ENCODE measurements at places on chromosomes 6 and 20.
A peak's percentile ranks its signal among the peaks of the same experiment; 100 is the strongest.

- DNase-seq: no peak
These were observed 114.3 kb upstream of the ZFP64 start for GRCh38 chr20:52305858-52306257.

- DNase-seq: peak; percentile 26
These were observed 648 bp downstream of the COL19A1 start for GRCh38 chr6:69866770-69867638.

DNA sequence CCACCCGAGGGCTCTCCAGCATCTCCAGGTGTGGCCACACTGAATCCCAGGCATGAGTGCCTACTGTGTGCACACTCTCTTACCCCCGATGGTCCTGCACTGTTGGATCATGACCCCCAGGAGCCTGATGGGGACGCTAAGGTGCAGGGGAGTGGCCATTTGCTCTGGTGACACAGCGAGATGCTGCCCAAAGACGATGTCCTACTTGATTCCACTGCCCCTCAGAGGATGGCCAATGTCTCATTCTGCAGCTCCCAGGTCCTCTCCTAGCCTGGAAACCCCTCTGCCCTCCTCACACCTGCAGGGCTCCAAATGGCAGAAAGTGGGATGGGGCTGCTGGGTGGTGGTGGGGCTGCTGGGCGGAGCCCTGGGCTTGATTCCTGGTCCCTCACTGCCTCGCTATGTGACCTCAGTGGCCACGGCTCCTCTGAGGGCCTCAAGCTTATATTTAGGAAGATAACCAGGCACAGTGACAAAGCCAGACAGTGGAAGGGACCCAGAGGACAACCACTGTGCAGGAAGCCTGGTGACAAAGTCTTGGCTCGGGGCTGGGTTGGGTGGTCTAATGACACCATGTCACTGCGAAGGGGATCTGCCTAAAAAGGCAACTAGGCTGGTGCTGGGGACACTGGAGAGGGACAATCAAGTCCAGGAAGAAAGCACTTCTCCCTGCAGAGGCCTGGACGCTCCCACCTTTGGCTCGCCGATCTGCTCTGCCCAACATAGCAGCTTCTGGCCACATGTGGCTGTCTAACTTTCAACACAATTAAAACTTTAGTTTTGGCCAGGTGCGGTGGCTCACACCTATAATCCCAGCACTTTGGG, 28.4 kb downstream of the TGM2 start:
- no peak for DNase-seq

GRCh38 chr6:124260337-124260736, 456.7 kb downstream of the NKAIN2 start:
- no peak for DNase-seq

DNA sequence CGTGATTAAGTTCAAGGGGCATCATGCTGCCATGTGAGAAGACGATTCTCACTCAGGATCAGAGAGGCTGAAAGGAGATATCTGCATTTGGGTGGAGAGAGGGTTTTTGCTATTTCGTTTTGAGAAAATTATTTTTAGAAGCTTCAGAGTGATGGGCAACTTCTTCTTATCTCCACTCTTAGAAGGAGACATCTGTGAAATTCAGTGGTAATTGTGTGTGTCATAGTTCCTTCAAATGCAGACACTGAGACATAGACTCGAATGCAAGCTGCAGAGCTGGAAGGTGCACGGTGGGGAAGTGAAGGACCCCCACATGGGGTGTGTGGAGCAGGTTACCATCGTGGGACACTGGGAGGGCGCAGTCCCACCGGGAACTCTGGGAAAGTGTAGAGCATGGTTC, 116.8 kb downstream of the PRND start:
- no peak for DNase-seq

DNA sequence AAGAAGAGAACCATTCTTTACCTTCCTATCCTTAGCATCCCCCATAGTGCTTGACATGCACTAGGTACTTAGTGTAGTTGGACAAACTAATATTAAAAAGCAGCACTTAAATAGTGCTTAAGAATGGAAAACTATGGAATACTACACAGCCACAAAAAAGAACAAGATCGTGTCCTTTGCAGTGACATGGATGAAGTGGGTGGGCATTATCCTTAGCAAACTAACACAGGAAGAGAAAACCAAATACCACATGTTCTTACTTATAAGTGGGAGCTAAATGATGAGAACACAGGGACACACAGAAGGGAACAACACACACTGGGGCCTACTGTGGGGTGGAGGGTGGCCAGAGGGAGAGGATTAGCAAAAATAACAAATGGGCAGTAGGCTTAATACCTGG, 66.8 kb downstream of the EPHA7 start:
- no peak for DNase-seq

- no peak for DNase-seq
These were observed 264.0 kb downstream of the PRKN start for GRCh38 chr6:162463576-162463975.

GRCh38 chr20:64083378-64083803, 807 bp downstream of the LKAAEAR1 start:
- DNase-seq: no peak

DNA sequence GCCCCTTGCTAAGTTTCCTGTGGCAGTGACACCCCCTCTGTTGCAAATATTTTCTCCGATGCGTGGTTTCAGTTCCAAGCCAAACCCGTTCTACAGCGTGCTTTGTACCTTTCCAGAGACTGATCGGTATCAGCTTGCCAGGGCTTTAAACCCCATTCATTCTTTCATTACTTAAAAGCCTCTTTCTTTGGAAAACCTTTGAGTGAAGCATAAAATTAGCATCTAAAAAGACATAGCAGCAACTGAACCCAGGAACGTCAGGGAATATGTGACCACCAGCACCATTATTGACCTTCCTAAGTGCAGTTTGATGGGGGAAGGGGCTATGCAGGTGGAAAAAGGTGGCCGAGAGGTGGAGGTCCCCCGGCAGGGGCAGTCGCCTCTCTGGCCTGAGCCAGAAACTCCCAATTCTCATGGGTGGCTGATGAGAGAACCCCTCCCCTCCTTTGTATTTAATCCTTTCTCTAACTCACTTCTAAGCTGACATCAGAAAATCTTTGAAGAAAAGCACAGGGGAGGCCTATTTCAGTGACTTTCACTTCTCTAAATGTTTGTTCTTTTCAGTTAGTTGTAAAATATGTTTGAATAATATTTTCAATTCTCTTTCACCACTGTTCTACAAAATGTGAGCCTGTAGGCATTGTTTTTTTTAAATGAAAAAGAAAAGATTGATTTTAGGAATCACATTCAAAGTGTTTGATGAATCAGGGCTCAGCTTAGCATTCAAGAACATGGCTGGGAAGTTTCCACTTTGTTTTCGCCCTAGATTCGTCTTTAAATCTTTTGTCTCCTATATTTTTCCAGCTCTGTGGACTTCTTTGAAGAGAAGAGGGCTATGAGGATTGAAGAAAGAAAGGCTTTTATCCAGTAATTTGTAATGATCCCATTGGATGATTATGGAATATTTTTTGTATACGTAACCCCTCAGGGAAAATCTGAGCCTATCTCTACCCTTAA, 89.2 kb downstream of the RSPH3 start:
- DNase-seq: no peak

DNA sequence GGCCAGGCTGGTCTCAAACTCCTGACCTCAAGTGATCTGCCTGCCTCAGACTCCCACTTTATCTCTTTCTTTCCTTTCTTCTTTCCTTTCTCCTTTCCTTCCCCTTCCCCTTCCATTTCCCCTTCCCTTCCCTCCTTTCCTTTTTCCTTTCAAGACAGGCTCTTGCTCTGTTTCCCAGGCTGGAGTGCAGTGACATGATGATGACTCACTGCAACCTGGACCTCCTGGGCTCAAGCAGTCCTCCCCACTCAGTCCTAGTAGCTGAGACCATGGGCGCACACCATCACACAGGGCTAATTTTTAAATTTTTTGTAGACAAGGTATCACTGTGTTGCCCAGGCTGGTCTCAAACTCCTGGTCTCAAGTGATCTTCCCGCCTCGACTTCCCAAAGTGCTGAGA, 377.6 kb upstream of the ZFP64 start:
- DNase-seq: no peak

GRCh38 chr6:25014791-25015560, 79.2 kb upstream of the RIPOR2 start:
- no peak for DNase-seq

GRCh38 chr6:170448751-170449630, 104.1 kb downstream of the PSMB1 start:
- no peak for DNase-seq

- DNase-seq: no peak
These were observed 237.1 kb downstream of the UST start for GRCh38 chr6:148983966-148984365.

- no peak for DNase-seq
These were observed 796.7 kb downstream of the QKI start for GRCh38 chr6:164211254-164211653.

DNA sequence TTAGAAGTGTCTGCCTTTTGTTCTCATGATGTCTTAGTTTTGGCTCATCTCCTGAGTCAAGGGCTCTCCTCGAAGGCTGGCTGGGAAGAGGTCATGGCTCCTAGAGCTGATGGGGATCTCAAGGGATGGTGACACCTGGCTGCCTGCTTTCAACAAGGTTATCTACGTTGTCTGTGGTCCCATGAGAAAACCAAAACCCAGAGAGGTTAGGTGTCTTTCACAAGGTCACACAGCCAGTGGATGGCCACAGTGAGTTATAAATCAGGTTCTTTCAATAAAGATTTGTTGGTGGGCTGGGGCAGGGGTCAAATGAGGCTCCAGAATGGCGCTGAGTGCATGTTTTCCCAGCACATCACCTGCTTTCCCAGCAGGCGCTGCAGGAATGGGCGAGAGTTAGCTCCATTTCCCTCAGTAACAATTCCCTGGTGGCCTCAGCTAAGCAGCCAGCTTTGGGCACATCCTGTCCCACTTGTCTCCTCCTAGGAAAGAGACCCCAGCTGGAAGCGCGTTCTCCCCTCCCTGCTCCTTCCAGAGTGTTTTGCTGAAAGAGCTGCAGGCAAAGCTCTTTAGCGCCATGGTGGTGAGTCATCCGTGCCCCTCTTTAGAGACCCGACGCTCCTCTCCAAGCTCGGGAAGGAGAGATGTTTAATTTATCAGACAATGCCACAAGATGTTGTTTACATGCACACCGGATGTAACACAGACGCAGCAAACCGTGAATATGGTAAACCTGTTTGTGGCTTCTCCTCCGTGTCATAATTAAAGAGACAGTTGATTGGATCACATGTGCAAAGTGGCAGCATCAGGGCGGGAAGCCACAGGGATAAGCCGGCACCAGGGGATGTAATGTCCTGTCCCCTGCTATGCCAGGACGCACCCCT, 109.7 kb downstream of the LRFN2 start:
- no peak for DNase-seq

- no peak for DNase-seq
These were observed 25.3 kb upstream of the NAA20 start for GRCh38 chr20:19991854-19992253.
